ENCODE measurements at places on chromosomes 1 and 21. TPM values are rescaled to one million over a fixed set of nuclear protein-coding genes. Genes with fewer than 3 reads are reported as not detected.

Gene PCBP3
- total RNA-seq = 5.1 TPM

Gene KCNE2
- not detected for total RNA-seq

Gene HLX
- total RNA-seq = 18.6 TPM

Gene ANGPTL1
- total RNA-seq = 8.4 TPM

Gene L1TD1
- 0.49 TPM for total RNA-seq

- DNase-seq = no peak
These were observed 1.5 kb downstream of the HIPK1 start for GRCh38 chr1:113930499-113931161.

DNA sequence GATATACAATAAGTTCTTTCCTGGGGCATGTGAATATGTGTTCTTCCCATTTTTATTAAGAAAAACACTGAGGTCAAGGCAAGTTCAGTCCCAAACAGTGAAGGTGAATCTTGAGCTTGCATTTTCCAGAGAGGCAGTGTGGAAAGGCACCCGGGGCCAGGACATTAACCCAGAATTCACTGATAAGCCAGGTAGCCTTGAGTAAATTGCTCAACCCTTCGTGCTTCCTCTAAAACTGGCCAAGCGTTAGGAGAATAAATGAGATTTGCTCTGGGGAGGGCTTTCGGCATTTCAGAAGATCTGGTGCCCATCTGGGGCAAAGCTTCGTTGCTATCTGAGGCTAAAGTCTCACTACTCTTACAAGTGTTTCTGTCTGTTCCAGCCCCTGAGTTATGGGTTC, 57.1 kb upstream of the KAZN start:
- no peak for DNase-seq

DNA sequence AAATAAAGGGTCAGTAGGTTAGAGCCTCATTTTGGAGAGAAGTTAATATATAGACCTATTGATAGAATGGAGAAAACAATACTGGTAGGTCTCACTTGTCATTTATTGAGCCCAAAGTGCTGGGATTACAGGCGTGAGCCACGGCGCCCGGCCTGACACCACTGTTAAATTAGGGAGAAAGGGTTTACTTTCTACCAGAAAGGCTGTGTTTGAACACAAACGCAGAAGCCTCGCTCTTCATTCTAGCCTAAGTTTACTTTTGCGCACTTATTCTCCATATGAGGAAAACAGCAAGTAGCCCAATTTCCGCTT, 710 bp upstream of the PRPF3 start:
- peak; percentile 51 for DNase-seq

GRCh38 chr21:41024746-41025254, 143.2 kb upstream of the BACE2 start:
- no peak for DNase-seq

GRCh38 chr1:242178924-242179708, 180.2 kb upstream of the MAP1LC3C start:
- DNase-seq = no peak

DNA sequence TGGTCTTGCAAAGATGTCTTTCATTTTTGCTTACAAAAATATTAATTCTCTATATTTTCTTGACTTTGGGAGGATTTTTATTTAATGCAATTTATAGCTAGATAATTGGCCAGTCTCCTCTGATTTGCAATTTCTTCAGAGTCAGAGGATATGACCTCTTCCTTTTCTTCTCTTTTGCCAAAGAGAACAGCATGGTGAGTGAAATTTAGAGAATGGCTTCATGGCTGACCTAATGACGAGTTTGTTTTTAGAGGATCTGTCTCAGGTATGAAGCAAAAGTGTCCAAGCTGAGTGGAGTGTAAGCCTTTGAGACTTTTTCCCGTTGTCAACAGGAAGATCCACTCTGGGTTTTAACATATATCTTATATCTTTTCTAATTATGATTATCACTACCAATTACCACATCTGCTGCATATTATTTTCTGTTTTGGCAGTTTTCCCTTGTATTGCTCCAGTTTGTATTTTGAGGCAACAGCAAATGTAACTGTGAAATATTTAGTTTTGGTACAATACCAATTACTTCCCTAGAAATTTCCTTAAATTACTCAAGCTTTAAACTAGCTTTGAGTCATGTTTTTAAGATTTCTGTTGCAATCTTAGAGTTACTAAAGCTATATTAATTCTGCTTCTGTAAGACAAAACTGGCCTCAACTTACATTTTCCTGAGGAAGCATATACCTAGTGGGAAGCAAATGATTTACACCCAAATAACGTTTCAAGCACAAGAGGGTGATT, 332.8 kb upstream of the ZRANB2 start:
- DNase-seq = no peak

- no peak for DNase-seq
These were observed 10.0 kb upstream of the RAB7B start for GRCh38 chr1:206013026-206013795.

DNA sequence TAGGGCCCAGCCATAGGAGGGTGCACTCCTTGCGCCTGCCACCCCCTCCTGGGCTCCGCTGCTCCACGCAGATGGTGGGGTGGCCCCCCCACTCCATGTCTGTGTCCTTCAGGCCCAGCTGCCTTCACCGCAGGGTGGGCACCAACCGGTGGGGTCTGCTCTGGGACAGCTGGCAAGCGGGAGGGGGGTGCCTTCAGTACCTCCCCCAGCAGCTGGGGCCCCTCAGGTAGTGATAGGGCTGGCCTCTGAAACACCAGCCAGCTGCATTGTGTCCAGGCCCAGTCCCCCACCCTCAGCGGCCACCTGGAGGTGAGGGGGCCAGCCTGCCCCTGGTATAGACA, 360 bp downstream of the GJC2 start:
- no peak for DNase-seq

DNA sequence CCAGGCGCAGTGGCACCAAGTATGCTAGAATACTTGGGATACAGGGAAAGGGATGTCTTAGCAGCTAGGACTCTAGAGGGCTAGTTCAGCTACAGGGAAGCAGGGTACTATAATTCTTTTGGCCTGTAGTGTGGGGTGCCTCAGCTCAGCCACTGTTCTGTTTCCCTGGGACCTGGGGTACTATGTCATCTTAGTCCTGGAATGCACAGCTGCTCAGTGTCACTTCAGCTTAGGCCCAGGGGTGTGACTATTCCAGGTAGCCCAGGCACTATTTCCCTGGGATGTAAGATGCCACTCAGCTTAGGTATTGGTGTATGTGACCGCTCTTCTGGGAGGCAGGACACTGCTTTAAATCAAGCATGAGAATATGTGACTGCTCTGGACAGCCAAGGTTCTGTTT, 34.1 kb downstream of the RGSL1 start:
- DNase-seq = no peak

DNA sequence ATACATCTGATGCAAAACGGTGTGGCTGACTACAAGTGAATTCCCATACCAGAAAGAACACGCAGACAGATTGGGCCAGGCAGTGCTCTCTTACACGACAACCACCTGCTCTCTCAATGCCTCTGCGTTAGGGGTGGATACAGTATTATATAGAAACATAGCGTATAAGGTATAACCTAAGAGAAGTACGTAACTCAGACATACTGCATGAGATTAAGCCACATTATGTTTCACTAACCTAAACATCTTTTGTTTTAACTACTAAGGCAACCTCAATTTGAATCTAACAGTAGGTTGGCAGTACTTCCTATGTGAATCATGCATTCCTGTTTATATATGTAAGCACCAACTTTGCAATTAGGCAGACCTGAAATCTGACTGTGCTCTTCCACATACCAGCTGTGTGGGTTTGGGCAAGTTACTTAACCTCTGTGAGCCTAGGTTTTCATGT, 58.1 kb upstream of the COA6 start:
- no peak for DNase-seq

DNA sequence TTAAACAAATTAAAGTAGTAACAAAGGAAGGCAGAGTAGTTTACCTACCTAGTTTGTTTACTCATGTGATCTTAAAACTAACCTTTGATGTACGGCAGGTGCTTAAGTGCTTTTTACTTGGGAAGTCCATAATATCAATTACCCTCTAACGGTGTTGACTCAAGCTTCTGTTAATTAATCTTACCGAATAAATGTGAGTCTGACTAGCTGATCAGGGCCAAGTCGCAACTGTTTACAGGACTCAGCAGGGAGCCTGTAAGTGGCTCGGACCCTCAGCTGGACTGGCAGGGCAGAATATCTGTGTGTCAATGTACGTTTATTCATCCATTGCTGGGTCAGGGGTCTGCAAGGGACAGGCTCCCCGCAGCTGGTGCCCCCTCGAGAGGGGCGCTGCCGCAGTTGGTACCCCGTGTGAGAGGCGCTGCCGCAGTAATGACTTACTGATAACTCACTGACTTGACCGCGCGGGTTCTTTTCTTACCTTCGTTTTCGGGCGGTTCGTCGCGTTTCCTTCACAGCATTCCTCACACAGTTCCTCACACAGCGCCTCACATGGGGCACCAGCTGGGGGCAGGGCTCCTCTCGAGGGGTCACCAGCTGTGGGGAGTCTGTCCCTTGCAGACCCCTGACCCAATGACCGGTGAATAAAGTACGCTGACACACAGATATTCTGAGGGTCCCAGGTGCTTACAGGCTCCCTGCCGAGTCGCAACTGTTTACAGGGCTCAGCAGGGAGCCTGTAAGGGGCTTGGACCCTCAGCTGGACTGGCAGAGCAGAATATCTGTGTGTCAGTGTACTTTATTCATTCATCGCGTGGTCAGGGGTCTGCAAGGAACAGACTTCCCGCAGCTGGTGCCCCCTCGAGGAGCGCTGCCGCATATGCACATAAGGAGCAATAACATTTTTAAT, 3.0 kb downstream of the FMO1 start:
- peak; percentile 72 for DNase-seq

GRCh38 chr1:54945393-54945936, 35.0 kb upstream of the TMEM61 start:
- DNase-seq = no peak

GRCh38 chr1:68322837-68323687, 90.7 kb upstream of the WLS start:
- DNase-seq = peak; percentile 22

Data from upper lobe of left lung (tissue), 6 donors.